ENCODE measurements at places on chromosomes 7 and 10. TPM values are rescaled to one million over a fixed set of nuclear protein-coding genes. Genes with fewer than 3 reads are reported as not detected.

LRMDA gene
- 15.0 TPM for polyA plus RNA-seq

FAM237B gene
- polyA plus RNA-seq: not detected

MTURN gene
- 8.7 TPM for polyA plus RNA-seq

ZNF853 gene
- polyA plus RNA-seq: 1.6 TPM

ERVW-1 gene
- polyA plus RNA-seq: not detected

POLR1F gene
- polyA plus RNA-seq: 2.8 TPM

FBXO24 gene
- polyA plus RNA-seq: 2.0 TPM

NXPH1 gene
- polyA plus RNA-seq: not detected

SPDYE9 gene
- polyA plus RNA-seq: not detected

CRPPA gene
- polyA plus RNA-seq: 0.53 TPM

ZP3 gene
- polyA plus RNA-seq: 3.2 TPM

ADCY1 gene
- polyA plus RNA-seq: 4.3 TPM

KEL gene
- polyA plus RNA-seq: 0.31 TPM

TCF7L2 gene
- polyA plus RNA-seq: 12.8 TPM

PAOX gene
- 6.4 TPM for polyA plus RNA-seq

ADRB1 gene
- polyA plus RNA-seq: 0.49 TPM

SORBS1 gene
- polyA plus RNA-seq: 13.3 TPM

LIPJ gene
- polyA plus RNA-seq: 1.2 TPM

NYAP1 gene
- polyA plus RNA-seq: 3.7 TPM

RBP4 gene
- 31.5 TPM for polyA plus RNA-seq

MRC1 gene
- polyA plus RNA-seq: 3.8 TPM

CTTNBP2 gene
- 4.8 TPM for polyA plus RNA-seq

UNC5B gene
- polyA plus RNA-seq: 2.4 TPM

SRI gene
- polyA plus RNA-seq: 18.6 TPM

EPHB4 gene
- polyA plus RNA-seq: 15.8 TPM

RBM28 gene
- polyA plus RNA-seq: 31.8 TPM

LEP gene
- polyA plus RNA-seq: 0.05 TPM

CNPY1 gene
- polyA plus RNA-seq: not detected

SLC25A13 gene
- polyA plus RNA-seq: 10.8 TPM

EBLN1 gene
- polyA plus RNA-seq: not detected

BMPER gene
- 0.23 TPM for polyA plus RNA-seq

KNDC1 gene
- polyA plus RNA-seq: 1.8 TPM

ELMO1 gene
- 20.6 TPM for polyA plus RNA-seq

RAPGEF5 gene
- 9.0 TPM for polyA plus RNA-seq

ATOH7 gene
- 0.11 TPM for polyA plus RNA-seq

ANXA8 gene
- polyA plus RNA-seq: 0.33 TPM

SLC18A3 gene
- 0.47 TPM for polyA plus RNA-seq

MMRN2 gene
- polyA plus RNA-seq: 3.2 TPM

NACAD gene
- 1.0 TPM for polyA plus RNA-seq

DDC gene
- polyA plus RNA-seq: 25.2 TPM

FEZF1 gene
- not detected for polyA plus RNA-seq

ERCC6 gene
- polyA plus RNA-seq: 3.8 TPM

TFEC gene
- 0.49 TPM for polyA plus RNA-seq

IFIT2 gene
- 1.6 TPM for polyA plus RNA-seq

LBX1 gene
- polyA plus RNA-seq: not detected

OR2A12 gene
- not detected for polyA plus RNA-seq

NPM3 gene
- 16.2 TPM for polyA plus RNA-seq

PODXL gene
- 23.0 TPM for polyA plus RNA-seq

FZD1 gene
- polyA plus RNA-seq: 3.9 TPM

DPP6 gene
- 2.2 TPM for polyA plus RNA-seq

CPA2 gene
- 4,591 TPM for polyA plus RNA-seq
